ENCODE measurements at places on chromosomes 2 and 18. TPM values are rescaled to one million over a fixed set of nuclear protein-coding genes. Genes with fewer than 3 reads are reported as not detected.

The G6PC2 gene
- total RNA-seq: not detected

The ATIC gene
- total RNA-seq: 18.6 TPM

The TEKT4 gene
- 0.31 TPM for total RNA-seq

The LRRTM1 gene
- total RNA-seq: 11.9 TPM

Data from occipital lobe (tissue), 3 donors.